Stimulated activated CD8-positive, alpha-beta memory T cell treated with anti-CD3 and anti-CD28 coated beads, Interleukin-4, amount 100 ng/mL, for 1 hour (primary cell): ENCODE measurements at places on chromosomes 3 and 15.

GRCh38 chr3:73513260-73513659 is 111.5 kb downstream of the PDZRN3 start:
- DNase-seq = no peak

- no peak for DNase-seq
Observed at GRCh38 chr3:38115645-38116427, 21.1 kb downstream of the ACAA1 start.

GRCh38 chr3:87132801-87133200 is 94.3 kb upstream of the CHMP2B start:
- no peak for DNase-seq

DNA sequence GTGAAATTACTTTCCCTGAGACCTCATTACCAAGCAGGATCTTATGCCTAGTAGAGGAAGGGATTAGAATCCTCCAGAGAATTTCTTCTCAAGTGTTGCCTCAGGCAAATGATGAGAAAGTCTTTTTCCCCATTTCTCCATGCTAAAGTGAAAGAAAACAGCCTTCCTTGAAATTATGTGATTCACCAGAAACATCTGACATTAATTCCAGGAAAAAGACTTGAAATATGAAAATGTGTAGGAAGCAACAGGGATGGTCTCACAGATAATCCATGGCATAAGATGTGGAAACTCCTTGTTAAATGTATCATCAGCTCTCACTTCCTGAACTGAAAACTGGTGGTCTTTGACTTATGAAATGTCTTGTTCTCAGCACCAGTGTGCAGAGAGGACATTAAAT is 17.9 kb upstream of the ABI3BP start:
- DNase-seq = no peak

GRCh38 chr3:70970171-70970570 is 613.4 kb downstream of the FOXP1 start:
- no peak for DNase-seq

- no peak for DNase-seq
Observed at GRCh38 chr3:176075491-176075890, 1121.8 kb downstream of the TBL1XR1 start.

- DNase-seq = no peak
Observed at GRCh38 chr3:144879701-144880100, 908.1 kb downstream of the DIPK2A start.
